Upper lobe of left lung (tissue), 6 donors: ENCODE measurements at places on chromosomes 1 and 21. TPM values are rescaled to one million over a fixed set of nuclear protein-coding genes. Genes with fewer than 3 reads are reported as not detected.

NCMAP gene
- 8.4 TPM for total RNA-seq

VANGL2 gene
- total RNA-seq = 2.1 TPM

FAM177B gene
- total RNA-seq = 0.46 TPM

GREM2 gene
- total RNA-seq = 0.76 TPM

LAX1 gene
- 1.8 TPM for total RNA-seq

IQCC gene
- 1.2 TPM for total RNA-seq

FCRL5 gene
- 1.7 TPM for total RNA-seq

SDC3 gene
- total RNA-seq = 27.9 TPM

- H3K27ac ChIP-seq = peak within 1 kb of the TSS; percentile 85
- H3K4me3 ChIP-seq = peak within 1 kb of the TSS; percentile 99
- no peaks in the 10 kb centered on the region for H3K27me3 ChIP-seq
- H3K4me1 ChIP-seq = peaks cover 27% of the 10 kb centered on the region
Measured at GRCh38 chr1:220094016-220094911, at the start of gene IARS2. IARS2 (plus strand) TSS chr1:220094132; CDS start chr1:220094217, 85 bp downstream.

- no peaks in the 10 kb centered on the region for H3K36me3 ChIP-seq
- no peaks in the 10 kb centered on the region for H3K4me1 ChIP-seq
- H3K27ac ChIP-seq = no peak overlapping the region
- DNase-seq = no peak
- no peak overlapping the region for H3K4me3 ChIP-seq
Measured at GRCh38 chr1:20586953-20587660, 1.8 kb upstream of the CDA start.

GRCh38 chr1:74677926-74678325, 4.3 kb upstream of the ERICH3 start:
- H3K36me3 ChIP-seq = no peaks in the 10 kb centered on the region
- H3K4me1 ChIP-seq = peaks cover 3% of the 10 kb centered on the region
- no peak for DNase-seq
- H3K27me3 ChIP-seq = no peaks in the 10 kb centered on the region
- H3K4me3 ChIP-seq = no peak overlapping the region
- no peak overlapping the region for H3K27ac ChIP-seq

DNA sequence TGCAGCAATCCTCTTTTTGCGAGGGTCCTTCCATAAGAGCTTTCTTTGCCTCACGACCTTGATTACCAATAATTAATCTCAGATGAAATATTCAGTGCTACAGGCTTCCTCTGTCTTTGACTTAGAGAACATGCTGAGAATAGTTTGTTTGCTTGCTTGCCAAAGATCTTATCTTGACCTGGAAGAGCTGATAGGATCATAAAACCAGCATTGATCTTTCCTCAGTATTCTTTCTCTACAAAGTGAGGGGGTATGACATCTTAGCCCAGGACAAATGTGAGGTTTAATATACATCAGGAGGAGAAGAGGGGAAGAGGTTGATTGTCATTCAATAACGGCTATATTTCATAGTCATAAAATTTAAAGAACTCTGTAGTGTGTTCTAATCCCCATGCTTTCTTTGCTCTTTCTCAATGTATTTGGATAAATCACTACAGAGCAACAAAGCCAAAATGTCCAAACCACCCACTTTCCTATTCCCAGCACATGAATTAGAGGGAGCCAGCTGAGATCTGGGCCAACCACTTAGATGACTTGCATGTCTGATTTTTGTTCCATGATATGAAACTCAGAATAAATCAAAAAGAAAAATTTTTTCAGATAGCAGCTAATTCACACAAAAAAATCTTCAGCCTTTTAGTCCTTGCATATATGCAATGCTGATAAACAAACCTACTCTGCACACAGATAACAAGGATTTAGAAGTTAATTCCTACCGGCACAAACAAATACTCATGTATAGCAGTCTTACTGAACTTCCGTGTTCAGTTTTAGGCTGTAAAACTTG, 50.5 kb upstream of the IPO9 start:
- DNase-seq = no peak
- no peak overlapping the region for H3K4me3 ChIP-seq
- no peaks in the 10 kb centered on the region for H3K27me3 ChIP-seq
- peaks cover 8% of the 10 kb centered on the region for H3K36me3 ChIP-seq

- peak overlapping the region; percentile 87 for H3K27ac ChIP-seq
- H3K27me3 ChIP-seq = no peaks in the 10 kb centered on the region
- H3K4me1 ChIP-seq = peaks cover 17% of the 10 kb centered on the region
- no peak for DNase-seq
Measured at GRCh38 chr1:28915031-28915895, 894 bp downstream of the EPB41 start.

DNA sequence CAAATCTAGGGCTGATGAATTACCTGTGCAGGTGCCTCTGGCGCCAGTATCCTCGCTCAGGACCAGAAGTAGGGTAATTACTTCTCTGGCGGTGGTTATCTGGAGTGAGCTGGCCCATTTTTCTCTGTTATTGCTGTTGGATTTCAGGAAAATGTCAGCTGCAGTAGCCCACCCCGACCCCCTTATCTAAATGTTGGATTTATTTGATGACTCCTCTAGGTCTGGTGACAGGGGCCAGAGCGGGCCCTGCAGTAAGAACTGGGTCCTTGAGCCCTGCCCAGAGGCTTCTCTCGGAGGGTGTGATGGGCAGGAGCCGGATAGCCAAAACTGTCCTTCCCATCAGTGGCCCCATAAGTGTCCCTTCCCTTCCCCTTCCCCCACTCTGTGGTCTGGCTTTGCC, 384.3 kb downstream of the PTPRU start:
- H3K4me1 ChIP-seq = no peaks in the 10 kb centered on the region
- H3K36me3 ChIP-seq = no peaks in the 10 kb centered on the region
- H3K4me3 ChIP-seq = no peak overlapping the region

DNA sequence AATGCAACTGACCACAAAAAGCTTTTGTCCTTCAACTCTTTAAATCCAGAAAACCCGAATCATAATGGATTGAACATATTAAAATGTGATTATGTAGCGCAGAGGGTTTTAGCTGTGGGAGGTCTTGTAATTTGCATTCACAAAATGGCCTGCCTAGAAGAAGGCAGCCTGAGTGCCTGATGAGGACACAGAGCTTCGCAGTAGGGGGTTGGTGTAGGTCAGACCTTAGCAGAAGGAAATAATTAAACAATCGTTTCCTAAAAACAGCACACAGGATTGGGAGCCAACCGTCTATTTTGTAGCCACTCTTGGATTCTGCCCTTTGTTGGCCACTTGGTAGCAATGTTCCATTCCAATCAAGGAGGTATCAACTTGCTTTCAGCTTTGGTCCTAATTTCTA, 195.7 kb upstream of the KIAA0040 start:
- H3K36me3 ChIP-seq = no peaks in the 10 kb centered on the region
- no peak overlapping the region for H3K4me3 ChIP-seq
- DNase-seq = no peak

DNA sequence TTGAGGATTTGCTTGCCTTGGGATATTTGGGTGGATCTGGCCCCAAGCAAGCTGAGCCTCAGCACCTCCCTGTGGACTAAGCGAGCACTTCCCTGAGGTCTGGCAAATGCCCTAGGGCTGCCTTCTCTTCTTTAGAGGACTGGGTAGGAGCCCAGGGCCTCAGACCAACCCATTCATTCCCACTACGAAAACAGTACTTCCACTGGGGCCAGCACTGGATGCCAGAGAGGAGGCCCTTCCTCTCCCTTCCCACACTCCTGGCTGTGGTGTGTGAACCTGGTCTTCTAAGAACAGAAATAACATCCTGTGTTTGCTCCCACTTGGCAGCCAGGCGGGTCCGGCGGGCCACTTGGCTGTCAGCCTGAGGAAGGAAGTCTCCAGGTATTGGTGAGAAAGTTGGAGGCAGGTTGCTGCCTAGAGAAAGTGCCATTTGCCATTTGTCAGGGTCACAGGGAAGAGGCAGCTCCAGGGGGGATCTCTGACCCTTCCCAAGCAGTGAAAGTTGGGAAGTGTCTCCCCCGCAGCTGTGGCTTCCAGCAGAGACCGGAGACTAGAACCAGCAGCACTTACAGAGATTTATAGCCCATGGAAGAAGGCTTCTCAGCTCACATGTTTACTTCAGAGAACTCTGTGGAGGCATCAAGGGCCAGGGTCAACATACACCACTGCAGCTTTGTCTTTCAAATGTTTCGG, 323.5 kb downstream of the SIPA1L2 start:
- no peaks in the 10 kb centered on the region for H3K27me3 ChIP-seq
- no peak overlapping the region for H3K4me3 ChIP-seq
- H3K36me3 ChIP-seq = no peaks in the 10 kb centered on the region
- peak overlapping the region; percentile 23 for H3K27ac ChIP-seq
- peaks cover 4% of the 10 kb centered on the region for H3K4me1 ChIP-seq
- peak; percentile 32 for DNase-seq

DNA sequence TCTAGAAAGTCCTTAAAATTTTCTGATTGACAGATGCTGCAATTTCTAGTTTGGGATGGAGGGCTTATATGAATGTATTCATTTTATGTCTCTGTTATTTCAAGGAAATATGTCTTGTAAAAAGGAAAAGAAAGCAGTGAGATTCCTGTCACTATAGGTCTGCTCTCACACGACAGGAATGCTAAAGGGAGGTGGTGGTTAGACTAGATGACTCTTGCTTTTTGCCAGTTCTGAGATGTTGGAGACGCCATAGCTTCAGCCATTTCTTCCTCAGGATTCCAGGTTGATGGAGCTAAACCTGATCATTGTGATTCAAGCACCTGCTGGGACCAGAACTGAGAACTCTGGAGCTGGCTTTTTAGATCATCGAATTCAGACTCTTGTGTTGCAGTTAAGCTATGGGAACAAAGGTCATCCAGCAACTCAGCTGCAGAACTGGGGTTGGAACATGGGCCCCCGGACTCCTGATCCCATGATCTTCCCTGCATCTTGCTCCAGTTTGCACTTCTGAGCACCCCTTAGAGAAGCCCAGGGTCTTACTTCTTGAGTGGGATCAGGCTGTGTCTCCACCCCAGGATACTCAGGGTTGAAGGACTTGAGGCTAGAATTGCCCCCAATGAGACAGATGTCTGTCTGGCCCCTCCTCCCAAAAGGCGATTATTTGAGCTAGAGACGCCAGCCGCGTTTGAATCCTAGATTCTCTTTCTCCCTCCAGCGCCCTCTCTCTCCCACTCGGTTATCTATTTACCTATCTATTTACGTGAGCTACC, 46.7 kb upstream of the FOXO6 start:
- no peaks in the 10 kb centered on the region for H3K27me3 ChIP-seq
- H3K4me3 ChIP-seq = no peak overlapping the region
- DNase-seq = no peak
- no peaks in the 10 kb centered on the region for H3K36me3 ChIP-seq
- H3K4me1 ChIP-seq = no peaks in the 10 kb centered on the region
- H3K27ac ChIP-seq = no peak overlapping the region

- peaks cover 6% of the 10 kb centered on the region for H3K36me3 ChIP-seq
- peaks cover 7% of the 10 kb centered on the region for H3K4me1 ChIP-seq
- no peak overlapping the region for H3K4me3 ChIP-seq
- DNase-seq = no peak
- no peaks in the 10 kb centered on the region for H3K27me3 ChIP-seq
Measured at GRCh38 chr1:171718216-171718615, 23.6 kb downstream of the VAMP4 start.

DNA sequence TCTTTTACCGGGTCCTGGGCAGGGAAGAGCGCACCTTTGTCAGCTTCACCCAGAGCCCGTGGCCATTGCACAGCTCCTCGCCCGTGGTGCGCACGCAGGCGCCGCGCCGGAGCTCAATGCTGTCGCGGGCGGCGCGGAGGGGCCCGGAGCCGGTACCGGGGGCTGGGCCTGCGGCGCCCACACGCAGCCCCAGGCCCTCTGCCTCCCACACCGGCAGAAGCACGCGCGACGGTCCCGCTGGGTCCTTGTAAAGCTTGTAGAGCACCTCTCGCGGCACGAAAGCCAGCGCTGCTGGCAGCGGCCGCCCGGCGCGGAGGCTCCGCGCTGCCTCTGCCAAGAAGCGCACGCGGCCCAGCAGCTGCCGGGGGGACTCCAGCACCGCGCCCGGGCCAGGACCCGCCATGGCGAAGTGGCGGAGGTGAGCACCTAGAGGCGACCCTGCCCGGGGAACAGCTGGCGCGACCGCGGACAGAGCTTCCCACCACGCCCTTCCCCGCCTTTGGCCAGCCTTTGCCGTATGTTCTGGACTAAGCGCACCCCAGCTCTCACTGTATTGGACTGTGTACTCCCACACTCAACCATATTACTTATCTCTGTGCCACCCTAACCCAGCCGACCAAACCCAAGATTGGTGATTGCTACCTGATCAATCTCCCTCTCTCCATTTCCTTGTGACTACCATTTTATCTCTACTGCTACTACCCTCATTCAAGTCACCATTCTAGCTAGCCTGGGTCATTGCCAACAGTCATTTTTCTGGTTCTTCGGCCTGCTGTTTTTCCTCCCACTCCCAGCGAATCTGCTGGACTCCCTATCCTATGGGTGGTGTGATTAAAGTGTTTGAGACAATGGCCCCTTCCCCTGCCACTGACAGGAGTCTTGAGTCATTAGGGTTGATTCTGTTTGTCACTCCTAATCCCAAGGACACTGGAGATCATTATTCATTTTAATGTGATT, at the start of gene HECTD3:
Gene HECTD3 (minus strand): TSS at position 470 of the 957 bp plus-strand sequence. CDS start 67 bp downstream, at position 403.
- H3K36me3 ChIP-seq = peaks cover 35% of the 10 kb centered on the region
- H3K4me3 ChIP-seq = peak within 1 kb of the TSS; percentile 100
- H3K4me1 ChIP-seq = peaks cover 54% of the 10 kb centered on the region

- no peak for DNase-seq
- H3K27me3 ChIP-seq = no peaks in the 10 kb centered on the region
- no peaks in the 10 kb centered on the region for H3K4me1 ChIP-seq
- H3K36me3 ChIP-seq = no peaks in the 10 kb centered on the region
Measured at GRCh38 chr1:93976711-93977597, 67.7 kb upstream of the GCLM start.

- peaks cover 21% of the 10 kb centered on the region for H3K4me1 ChIP-seq
- H3K27me3 ChIP-seq = no peaks in the 10 kb centered on the region
- no peak for DNase-seq
- H3K36me3 ChIP-seq = no peaks in the 10 kb centered on the region
- H3K27ac ChIP-seq = peak overlapping the region; percentile 19
- no peak overlapping the region for H3K4me3 ChIP-seq
Measured at GRCh38 chr1:41427916-41428737, 56.4 kb downstream of the EDN2 start.

- no peak overlapping the region for H3K27ac ChIP-seq
- no peaks in the 10 kb centered on the region for H3K27me3 ChIP-seq
- no peak for DNase-seq
- H3K36me3 ChIP-seq = no peaks in the 10 kb centered on the region
- no peaks in the 10 kb centered on the region for H3K4me1 ChIP-seq
Measured at GRCh38 chr1:4699376-4700301, 45.2 kb downstream of the AJAP1 start.

DNA sequence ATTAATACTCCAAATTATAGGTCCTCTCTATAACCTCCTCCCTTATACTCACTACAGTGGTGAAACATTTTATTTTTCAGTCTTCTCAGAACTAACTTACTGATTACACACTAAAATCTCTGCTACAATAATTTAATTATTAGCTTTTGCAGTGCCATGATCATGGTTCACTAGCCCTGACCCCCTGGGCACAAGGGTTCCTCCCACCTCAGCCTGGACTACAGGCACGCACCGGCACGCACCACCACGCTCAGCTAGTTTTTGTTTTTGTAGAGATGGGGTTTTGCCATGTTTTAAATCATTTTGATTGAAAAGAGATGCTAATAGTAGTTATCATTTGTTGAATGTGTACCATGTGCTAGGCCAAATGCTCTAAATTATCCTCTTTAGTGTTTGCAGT, 6.3 kb downstream of the PATJ start:
- peaks cover 12% of the 10 kb centered on the region for H3K4me1 ChIP-seq
- H3K27me3 ChIP-seq = no peaks in the 10 kb centered on the region
- no peak overlapping the region for H3K27ac ChIP-seq
- no peaks in the 10 kb centered on the region for H3K36me3 ChIP-seq
